GM12865 (cell line): ENCODE measurements at places on chromosomes 2 and 18.
A peak's percentile ranks its signal among the peaks of the same experiment; 100 is the strongest.

DNA sequence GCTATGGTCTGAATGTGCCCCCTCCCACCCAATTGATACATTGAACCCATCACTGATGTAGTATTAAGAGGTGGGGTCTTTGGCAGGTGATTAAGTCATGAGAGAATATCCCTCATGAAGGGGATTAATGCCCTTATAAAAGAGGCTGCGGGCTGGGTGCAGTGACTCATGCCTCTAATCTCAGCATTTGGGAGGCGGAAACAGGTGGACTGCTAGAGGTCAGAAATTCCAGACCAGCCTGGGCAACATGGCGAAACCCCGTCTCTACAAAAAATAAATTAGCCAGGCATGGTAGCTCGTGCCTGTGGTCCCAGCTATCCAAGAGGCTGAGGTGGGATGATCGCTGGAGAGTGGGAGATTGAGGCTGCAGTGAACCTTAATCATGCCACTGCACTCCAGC lies 14.3 kb downstream of the POLR2D start:
- DNase-seq, result no peak

DNA sequence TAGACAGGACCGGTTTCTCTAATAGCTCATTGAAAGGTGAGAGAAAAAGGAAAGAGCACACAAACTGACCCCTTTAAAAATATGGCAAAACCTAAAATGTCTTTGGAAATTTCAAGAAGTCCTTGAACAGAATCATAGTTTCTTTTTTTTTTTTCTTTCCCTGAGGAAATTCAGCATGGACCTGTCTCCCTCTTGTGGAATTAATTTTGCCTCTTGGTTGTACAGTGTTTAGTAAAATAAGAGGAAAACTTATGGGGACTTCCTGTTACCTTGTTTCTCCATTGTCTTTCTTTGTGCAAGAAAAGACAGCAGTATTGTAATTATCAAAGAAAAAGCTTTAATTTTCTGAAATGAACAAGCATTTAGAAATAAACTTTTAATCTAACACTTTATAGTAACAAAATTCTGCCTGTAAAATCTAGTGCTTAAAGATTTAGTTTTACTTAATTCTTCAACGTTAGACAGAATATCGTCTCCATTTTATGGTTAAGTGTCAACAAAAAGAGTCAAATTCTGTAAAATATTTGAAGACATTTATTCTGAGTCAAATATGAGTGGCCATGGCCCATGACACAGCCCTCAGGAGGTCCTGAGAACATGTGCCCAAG lies 176.3 kb upstream of the NABP1 start:
- DNase-seq, result no peak

DNA sequence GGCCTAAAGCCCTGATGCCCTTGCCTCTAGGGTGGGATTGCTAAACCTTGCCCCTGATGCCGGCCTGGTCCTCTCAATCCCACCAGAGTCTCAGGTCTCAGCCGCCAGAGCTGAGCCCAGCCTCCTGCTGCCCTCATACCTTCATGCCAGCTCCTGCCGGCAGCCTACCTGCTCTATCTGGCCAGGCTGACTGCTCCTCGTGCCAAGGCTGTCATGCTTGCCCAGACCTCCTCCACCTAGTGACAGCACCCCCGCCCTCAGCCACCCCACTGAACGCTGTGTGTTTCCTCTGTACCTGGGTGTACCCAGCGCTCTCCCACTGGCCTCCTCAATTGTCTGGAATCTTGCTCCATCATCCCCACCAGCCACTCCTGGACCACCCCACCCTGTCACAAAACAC lies 120.1 kb downstream of the CACNB4 start:
- DNase-seq, result no peak

GRCh38 chr2:226497146-226497909 lies 302.3 kb downstream of the IRS1 start:
- DNase-seq, result no peak

DNA sequence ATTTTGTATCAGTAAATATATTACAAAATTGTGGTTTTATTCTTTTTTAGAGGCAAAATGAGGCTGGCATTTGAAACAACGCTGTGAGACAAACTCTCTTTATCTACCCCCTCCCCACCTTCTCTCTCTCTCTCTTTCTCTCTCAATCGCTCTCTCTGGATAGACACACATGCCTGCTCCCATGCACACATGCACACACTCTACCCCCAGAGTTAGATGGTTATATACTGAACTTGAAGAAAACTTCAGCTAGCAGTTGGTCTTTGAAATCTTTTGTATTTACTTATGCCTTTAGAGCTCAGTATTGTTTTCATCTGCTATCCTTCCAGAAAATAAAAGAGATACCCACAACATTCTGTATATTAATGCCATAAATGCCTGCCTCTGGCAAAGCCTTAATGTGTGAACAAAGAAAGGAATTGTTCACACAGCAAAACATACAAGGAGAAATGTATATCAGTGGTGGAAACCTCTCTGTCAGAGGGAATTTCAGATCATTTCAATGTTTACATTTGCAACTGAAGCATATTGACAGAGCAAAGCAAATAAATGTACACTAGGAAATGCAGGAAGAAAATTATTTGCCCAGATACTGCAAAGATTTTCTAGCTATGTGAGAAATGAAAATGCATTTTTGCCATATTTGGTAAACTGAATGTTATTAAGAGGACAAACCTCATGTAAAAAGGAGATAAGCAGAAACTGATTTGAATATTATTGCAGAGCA lies 217.0 kb upstream of the UBE2E3 start:
- no peak for DNase-seq

GRCh38 chr2:20136149-20136548 lies 84.7 kb upstream of the LAPTM4A start:
- DNase-seq, result no peak

GRCh38 chr2:196591621-196592022 lies 47.9 kb upstream of the CCDC150 start:
- DNase-seq, result no peak

- no peak for DNase-seq
Measured at GRCh38 chr2:162196638-162197037, 44.6 kb upstream of the GCG start.

GRCh38 chr2:215772003-215772402 lies 241.3 kb downstream of the MREG start:
- DNase-seq, result no peak

GRCh38 chr2:154402213-154402612 lies 296.3 kb upstream of the KCNJ3 start:
- peak; percentile 5 for DNase-seq

GRCh38 chr2:105393373-105394055 lies 5.3 kb downstream of the FHL2 start:
- DNase-seq, result no peak

DNA sequence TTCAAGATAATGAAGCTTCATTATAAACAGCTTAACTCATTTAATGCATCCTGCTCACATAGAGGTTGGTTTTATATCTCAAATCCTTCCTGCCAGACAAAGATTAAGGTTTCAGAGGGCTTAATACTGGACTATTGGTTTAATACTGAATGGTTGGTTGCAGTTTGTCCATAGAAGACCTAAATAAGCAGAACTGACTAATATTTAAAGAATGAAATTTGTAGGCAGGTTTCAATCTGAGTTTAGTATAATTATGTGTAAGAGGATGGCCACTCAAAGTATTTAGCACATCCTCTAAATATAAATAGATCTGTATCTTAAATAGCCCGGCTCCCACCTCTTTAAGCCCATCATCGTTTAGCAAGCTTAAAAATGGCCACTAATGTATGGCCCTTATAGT lies 92.5 kb downstream of the EPB41L5 start:
- peak; percentile 55 for DNase-seq

DNA sequence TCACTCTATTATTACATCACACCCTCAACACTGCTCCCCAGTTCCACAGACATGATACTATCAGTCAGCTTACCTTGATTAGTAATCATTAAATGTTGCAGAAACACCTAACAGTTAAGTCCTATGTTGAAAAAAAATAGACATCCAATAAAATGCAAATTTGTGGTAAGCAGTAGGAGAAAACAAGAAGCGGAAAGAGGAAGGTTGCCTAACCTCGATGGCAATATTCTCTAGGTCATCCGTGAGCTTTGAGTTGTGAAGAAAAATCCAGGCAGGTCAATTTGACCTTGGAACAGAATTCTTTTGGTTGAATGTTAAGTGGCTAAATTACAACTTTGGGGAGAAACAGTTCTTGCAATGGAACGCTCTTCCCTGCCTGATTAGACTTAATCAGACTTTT lies 264.4 kb downstream of the AFF3 start:
- no peak for DNase-seq

DNA sequence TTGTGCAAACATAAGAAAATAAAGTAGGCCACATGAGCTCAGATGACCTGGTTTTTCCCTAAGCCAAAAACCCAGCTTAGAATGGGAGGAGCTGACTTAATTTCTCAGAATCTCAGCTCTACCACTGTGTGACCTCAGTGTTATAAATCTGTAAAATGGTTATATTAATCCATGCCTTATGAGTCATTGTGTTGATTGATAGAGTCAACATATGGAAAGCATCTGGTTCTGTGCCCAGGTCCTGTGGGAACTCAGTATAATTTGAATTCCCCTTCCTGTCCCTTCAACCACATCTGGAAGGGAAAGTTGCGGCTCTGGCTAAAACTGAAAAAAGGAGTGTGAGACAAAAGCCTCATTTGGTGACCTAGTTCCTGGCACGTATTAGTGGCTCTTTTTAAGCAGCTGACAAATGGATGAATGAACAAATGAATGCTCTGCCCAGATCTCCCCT lies 25.7 kb downstream of the TMEM177 start:
- DNase-seq, result peak; percentile 73

GRCh38 chr2:192718340-192718739 lies 523.6 kb upstream of the TMEFF2 start:
- DNase-seq, result no peak

DNA sequence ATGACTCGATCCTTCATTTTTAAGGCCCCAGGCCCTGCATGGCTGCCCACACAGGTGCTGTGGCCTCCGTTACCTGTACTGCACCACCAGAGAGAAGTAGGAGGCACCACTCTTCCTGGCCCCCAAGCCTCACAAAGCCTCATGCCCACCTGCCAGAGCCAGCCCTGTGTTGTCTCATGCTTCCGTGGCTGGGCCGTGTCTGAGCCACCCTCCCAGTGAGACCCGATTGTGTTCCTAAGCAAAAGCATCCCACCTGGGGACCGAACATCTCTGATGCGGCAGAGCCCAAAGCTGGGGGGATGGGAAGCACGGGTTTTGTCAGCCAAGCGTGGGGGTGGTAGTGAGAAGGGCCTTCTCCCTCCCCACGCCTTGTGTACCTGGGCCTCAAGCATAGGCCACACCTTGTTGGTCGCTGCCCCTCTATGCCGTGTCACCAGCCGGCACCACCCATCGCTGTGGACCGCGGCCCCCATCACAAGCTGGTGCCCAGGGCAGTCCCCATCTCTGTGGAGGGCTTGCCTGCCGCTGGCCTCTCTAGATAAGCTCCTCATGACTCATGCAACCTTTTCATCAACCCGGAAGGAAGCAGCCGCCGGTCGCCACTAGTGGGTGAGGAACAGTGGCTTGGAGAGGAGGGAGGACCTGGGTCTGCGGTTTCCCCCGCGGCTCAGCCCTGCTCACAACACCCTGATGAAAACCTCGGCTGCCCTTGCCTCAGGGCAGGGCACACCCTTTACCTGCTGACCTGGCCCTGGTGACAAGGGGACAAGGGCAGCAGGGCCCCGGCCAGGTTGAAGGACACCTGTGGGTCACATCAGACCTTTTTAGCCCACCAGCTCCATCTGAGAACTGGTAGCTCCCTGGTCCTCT lies 2.7 kb upstream of the RNPEPL1 start:
- DNase-seq, result peak; percentile 94

- no peak for DNase-seq
Measured at GRCh38 chr2:98541906-98542305, 66.4 kb downstream of the COA5 start.

DNA sequence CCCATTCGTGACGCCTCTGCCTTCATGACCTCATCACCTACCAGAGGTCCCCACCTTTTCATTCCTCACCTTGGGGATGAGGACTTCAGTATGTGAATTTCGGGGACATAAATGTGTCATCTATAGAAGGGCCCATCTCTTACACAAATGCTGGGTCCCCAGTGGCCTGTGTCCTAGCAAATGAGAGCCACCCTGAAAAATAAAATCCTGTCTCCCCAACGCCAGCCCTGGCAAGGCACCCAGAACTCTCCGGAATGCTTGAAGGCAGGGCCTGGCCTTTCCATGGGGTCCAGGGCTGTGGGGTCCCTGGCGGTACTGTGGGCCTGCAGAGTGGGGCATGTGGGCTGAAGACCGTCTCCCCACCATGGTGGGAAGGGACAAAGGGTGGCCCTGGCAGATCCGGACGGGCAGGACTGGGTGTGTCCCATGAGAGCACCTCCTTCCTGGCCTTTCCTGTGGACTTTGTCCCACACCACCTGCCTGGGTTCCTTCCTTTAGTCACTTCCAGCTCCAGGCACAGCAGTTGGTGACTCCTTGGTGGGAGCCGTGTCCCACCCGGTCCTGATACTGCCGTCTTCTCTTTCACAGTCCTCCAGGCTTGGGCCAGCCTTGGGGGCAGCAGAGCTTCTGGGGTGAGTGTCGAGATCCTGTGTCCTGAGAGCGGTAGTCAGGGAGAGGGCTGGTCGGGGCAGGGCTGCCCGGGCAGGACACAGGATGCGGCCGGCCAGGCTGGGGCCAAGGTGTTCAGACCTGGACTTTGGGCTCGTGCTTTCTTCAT lies 18.6 kb downstream of the CAPN10 start:
- no peak for DNase-seq

DNA sequence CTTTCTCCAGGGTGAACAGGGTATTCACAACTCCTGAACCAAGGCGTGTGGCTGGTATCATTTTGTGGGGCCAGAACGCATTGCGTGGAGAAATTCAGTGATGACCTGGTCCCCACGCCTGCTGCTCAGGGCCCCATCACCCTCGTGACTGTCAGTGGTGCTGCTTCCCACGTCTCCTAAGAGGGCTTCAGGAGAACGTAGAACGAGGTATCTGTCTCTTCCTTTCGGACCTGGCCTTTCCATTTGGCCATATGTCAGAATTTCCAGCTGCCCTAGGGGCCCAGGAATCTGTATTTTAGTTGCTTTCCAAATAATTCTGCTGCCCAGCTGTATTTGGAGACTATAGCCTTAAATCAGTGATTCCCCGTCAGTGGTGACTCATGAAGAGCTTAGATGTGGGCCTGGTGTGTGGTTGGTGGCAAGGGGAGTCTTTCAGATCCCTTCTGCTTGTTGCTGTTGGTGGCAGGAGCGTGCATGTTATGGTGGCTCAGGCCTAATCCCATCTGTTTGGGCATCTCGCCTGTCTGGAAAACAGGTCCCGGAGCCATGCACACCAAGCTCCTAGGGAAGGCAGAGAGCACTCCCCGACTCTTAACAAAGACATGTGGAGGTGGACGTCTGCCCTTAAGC lies 56.4 kb downstream of the NPAS2 start:
- DNase-seq, result no peak

- no peak for DNase-seq
Measured at GRCh38 chr2:32952761-32953476, 6.2 kb downstream of the LTBP1 start.

- DNase-seq, result no peak
Measured at GRCh38 chr2:64617631-64618151, 36.0 kb downstream of the SERTAD2 start.

- no peak for DNase-seq
Measured at GRCh38 chr18:57431002-57431382, 4.2 kb upstream of the ONECUT2 start.
